ENCODE measurements at places on chromosomes 3 and 15.

DNA sequence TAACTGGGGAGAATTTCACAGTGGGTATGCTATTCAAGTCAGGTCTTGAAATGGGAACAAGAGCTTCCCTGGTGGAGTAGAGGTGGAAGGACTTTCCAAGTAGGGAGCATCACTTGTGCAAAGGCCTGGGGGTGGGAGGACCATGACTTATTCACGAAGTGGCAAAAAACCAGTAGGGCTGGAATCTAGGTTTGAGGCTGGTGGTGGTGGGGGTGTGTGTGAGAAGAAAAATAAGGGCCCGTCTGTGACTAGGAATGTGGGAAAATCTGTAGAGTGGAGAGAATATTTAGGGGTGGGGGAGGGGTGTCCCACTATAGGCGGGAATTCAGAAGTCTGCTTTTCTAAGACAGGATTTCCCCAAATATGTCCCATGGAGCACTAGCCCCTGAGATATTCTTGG, 271.9 kb upstream of the TBL1XR1 start:
- DNase-seq, result no peak

DNA sequence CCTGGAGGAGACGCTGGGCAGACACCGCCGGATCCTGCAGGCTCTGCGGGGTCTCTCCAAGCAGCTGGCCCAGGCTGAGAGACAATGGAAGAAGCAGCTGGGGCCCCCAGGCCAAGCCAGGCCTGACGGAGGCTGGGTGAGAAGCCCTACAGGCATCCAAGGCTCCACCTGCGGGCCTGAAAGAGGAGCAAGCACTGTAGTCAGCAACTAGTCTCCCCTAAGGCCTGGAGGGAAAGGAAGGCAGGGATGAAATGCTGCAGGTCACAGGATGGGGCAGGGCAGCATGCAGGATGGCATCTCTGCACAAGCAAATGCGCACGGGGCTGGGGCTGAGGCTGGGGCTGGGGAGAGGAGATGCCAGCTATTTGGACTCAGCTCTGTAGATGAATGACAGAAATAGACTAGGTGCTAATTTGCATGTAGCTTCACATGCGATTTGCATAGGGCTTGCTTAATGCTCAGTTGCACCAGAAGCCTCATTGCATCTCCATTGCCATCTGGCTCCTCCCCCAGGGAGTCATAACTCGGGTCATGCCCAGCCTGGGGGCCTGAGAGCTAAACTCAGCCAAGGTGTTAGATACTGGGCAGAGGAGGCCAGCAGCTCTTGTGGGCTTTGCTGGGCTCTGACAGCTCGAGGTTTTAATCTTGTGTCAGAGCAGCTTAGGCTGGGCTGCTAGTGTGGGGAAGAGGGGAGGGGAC, 5.2 kb upstream of the CPLX3 start:
- DNase-seq, result no peak

DNA sequence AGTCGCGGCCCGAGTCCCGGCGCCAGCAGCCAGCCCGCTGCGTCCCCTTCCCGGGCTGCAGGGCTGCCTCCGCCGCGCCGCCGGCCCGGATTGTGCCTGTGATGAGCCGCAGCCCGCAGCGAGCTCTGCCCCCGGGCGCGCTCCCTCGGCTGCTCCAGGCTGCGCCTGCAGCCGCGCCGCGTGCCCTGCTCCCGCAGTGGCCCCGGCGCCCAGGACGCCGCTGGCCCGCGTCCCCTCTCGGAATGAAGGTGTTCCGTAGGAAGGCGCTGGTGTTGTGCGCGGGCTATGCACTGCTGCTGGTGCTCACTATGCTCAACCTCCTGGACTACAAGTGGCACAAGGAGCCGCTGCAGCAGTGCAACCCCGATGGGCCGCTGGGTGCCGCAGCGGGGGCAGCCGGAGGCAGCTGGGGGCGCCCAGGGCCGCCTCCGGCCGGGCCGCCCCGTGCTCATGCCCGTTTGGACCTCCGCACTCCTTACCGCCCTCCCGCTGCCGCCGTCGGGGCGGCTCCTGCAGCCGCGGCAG, 1.2 kb downstream of the CHST2 start:
- DNase-seq, result no peak

GRCh38 chr15:95192923-95193322, 961.6 kb downstream of the MCTP2 start:
- DNase-seq, result no peak

- DNase-seq, result no peak
Observed at GRCh38 chr15:56344336-56344735, 20.9 kb upstream of the TEX9 start.

DNA sequence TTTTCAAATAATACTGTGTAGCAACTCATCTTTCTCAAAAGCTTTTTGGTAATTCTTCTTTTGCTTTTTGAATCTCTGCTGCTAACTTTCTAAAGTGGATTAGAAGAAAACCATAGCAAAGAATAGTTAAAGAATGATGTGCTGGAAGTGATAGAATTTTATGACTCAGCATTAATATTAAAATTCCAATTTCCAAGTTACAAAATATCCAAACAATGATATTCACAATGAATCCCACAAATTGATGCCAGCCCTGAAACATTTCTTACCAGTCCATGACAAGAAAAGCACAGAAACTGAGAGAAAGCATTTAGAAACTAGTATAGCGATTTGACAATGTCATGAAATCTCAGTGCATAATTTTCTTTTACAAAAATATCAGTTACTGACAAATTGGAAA, 482.2 kb downstream of the RBMS3 start:
- no peak for DNase-seq

- no peak for DNase-seq
Observed at GRCh38 chr3:56792193-56792592, 9.6 kb downstream of the ARHGEF3 start.

DNA sequence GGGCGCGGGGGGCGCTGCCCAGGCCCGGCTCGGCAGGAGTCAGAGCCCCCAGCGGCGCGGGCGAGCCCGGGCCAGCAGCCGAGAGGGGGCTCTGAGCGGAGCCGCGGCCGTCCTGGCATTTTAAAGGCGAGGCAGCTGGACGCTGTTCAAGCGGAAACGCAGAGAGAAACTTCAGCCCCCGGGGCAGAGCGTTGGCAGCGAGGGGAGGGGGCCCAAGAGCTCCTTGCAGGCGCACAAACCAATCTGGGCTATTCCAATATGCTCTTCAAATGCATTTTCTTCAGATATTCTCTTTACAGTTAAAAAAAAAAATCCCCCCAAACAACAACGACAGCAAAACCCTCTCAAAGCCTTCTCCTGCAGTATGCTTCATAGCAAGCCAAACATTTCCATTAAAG, at the start of gene CTXND1:
CTXND1 (minus strand) TSS at position 93 of the 398 bp plus-strand sequence. CDS start 50,264 bp downstream, outside the sequence.
- no peak for DNase-seq

GRCh38 chr15:37891766-37892368, 42.6 kb upstream of the TMCO5A start:
- DNase-seq, result no peak

DNA sequence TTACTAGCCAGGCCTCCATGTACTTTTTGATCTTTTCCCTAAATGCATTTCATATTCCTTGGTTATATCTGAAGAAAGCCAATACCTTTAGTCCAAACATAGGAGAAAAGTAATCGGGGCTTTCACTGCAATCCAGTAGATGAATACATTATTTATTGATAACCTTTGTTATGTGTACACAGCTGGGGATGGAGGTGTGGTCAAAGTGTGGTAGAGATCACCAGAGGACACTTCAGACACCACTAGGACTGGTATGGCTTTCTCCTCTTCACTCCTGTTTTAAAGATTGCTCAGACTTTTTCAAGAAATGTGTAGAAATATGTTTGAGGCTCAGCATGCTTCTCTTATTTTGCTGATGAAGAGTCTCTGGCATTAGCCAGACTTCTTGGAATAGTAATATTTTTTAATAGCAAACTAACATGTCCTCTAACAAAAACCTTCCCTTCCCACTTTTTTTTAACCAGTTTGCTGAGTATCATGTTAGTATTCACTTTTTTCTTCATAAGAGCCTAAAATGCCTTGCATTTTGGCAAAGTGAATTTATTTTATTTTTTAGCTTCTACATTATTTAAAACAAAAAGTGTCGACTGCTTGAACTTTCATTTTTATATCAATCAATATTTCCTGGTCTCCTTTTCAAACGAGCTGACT, 65.6 kb upstream of the MBNL1 start:
- DNase-seq, result no peak

DNA sequence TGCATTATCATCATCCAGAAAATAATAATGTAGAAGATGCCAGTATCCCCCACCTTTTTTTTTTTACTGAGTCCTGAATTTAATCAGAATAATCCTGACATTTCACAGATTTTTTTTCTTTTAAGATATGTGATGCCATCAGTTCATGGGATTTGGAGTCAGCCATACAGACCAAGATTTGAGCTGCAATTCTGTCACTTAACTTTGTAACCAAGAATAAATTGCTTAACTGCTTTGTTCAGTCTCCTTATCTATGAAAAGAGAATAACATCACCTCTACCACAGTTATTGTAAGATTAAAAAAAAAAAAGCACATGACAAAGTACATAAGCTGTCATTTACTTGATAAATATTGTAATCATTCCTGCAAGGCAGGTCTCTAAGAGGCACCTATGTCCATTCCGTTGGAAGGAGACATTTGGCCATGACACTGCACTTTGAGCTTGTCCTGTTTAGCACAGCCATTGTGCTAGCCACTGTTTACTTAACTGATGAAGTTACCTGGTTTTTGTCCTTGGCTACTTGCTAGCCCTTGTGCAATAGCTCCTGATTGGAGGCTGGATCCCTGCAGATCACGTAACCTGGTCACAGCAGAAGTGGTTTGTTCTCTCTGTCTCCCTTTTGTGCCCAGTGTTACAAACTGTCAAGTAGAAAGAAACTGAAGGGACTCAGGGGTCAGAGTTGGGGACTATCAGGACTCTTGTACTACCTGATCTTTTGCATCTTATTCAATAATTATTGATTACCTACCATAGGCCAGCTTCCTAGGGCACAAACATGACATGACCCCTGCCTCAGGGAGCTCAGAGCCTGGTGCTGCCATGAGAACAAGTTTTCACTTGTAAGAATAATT, 306.0 kb downstream of the WDR72 start:
- DNase-seq, result no peak

DNA sequence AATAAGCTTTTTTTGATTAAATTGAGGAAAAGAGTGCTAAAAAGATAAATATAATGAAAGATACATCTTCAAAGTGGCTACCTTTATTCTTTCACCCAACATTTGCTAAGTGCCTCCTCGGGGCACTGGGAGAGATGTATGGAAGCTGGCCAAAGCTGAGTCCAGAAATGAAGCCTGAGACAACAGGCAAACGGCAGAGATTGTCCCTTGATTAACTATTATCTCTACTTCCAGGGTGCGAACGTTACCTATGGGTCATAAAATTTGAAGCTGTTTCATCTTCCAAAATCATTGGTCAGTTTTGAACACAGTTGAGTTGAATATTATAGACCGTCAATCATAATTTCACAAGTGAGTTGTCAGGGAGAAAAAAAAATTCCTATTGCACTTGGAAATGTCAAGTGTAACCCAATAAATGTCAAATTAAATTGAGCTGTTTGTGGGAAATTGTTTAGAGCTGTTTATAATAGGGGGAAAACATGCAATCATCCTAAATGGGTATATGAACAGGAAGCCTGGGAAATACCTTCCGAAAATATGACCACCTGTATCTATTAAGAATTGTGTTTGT, 73.9 kb downstream of the SUCLG2 start:
- no peak for DNase-seq

GRCh38 chr15:52230073-52230472, 38.9 kb upstream of the GNB5 start:
- no peak for DNase-seq

DNA sequence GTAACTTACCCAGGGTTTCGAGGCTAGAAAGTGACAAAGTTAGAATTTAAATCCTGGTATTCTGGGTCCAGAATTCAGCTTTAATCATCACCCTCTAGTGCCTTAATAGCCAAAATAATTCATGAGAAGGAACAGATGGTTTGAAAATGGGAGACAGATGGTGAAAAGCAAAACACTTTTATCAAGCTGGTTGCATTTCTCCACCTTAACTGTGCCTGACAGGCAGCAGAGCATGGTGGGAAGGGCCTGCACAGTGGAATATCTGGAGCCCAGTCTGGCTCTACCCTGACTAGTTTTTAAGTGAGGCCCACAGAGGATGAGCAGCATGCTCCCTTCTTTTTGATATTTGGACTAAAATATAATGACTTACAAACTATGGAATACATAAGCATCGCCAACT, 35.6 kb upstream of the RASGRP1 start:
- DNase-seq, result no peak

DNA sequence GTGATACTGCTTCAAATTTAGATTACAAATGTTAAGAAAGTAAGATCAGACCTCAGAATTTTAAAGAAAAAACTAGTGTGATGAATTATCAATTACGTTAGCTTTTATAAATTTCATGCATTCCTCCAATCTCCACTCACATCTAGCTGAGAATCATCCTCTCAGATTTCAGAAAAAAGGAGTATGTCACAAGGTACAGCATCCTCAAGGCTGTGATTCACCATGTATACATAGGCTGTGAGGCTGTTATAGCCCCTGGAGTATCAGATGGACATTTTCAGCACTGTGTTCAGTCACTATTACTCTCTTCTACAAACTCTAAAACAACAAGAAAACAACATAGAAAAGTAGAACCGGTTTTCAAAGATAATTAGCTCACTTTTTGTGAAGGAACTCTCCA, 214.4 kb downstream of the PCCB start:
- no peak for DNase-seq

GRCh38 chr15:81449836-81450474, 75.9 kb upstream of the TMC3 start:
- DNase-seq, result no peak

GRCh38 chr15:75126864-75127580, 74.7 kb upstream of the C15orf39 start:
- DNase-seq, result no peak

- DNase-seq, result no peak
Observed at GRCh38 chr3:117979466-117979865, 1055.2 kb downstream of the IGSF11 start.

DNA sequence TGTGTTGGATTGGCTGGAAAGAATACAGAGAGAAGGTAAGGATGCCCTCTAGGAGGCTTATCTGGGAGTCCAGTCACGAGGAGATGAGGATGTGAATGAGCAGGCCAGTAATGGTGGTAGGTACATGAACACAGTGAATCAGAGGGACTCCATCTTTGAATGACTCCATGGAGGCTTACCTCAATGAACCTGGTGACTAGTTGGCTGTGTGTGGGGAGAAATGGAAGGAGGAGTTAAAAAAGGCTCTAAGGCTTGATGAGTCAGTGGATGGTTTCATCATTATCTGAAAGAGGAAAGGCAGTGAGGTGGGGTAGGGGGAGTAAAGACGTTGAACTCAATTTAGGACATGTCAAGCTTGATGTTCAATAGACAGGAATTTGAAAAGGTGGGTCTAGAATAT, 61.1 kb downstream of the KCNAB1 start:
- no peak for DNase-seq

Data from cortex of kidney (tissue), 1 donor.